ENCODE measurements at places on chromosomes 3 and 15.

DNA sequence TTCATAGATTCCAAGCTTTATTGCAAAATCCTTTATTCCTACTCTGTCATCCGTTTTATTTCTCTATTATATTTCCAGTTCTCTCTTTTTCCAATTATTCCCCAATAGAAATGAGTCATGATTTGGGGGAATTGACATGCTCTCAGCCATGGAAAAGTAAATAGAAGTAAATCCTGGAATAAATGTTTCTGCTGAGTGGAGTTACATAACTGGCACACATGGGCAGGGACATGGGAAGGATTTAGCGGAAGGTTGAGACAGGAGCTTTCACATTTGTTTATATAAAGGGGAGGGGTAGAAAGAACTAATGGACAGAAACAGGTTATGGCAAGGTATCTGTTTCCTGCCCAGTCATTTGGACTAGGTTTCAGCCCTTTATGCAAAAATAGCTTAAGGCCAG is 221.6 kb downstream of the PLOD2 start:
- no peak for DNase-seq

GRCh38 chr15:67366904-67367303 is 112.3 kb downstream of the IQCH start:
- no peak for DNase-seq

DNA sequence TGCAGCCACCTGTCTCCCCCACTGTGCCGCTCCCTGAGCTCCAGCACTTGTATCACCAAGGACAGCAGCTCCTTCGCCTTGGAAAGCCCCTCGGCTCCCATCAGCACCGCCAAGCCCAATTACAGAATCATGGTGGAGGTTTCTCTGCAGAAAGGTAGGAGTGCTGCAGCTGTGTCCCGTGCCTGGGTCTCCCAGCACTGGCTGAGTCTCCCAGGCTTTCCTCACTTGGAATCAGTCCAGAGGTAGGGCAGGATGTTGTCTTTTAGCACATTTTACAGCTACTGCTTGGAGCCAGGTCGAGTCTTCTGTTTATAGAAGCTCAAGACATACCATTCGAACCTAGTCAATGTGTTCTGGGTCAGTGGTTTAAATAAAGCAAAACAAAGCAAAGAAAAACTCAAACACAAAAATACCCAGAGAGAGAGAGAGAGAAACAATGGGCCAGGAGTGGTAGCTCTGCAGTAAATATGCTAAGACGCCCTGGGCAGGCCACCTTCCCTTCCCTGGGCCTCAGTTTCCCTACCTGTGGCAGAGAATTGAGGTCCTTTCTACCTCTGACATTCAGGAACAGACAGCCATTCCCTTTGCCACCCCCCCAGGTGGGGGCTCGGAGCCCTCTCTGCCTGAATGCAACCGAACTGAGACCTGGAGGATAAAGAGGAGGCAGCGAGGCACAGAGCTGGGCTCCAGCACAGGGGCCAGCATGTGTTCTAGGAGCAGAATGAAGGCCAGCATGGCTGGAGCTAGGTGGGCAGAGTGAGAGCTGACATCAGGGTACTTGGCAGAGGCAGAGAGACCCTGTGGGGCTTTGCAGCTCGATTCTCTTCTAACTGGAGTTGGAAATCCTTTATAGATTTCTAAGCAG is 44.1 kb downstream of the STARD5 start:
- DNase-seq, result peak; percentile 68

DNA sequence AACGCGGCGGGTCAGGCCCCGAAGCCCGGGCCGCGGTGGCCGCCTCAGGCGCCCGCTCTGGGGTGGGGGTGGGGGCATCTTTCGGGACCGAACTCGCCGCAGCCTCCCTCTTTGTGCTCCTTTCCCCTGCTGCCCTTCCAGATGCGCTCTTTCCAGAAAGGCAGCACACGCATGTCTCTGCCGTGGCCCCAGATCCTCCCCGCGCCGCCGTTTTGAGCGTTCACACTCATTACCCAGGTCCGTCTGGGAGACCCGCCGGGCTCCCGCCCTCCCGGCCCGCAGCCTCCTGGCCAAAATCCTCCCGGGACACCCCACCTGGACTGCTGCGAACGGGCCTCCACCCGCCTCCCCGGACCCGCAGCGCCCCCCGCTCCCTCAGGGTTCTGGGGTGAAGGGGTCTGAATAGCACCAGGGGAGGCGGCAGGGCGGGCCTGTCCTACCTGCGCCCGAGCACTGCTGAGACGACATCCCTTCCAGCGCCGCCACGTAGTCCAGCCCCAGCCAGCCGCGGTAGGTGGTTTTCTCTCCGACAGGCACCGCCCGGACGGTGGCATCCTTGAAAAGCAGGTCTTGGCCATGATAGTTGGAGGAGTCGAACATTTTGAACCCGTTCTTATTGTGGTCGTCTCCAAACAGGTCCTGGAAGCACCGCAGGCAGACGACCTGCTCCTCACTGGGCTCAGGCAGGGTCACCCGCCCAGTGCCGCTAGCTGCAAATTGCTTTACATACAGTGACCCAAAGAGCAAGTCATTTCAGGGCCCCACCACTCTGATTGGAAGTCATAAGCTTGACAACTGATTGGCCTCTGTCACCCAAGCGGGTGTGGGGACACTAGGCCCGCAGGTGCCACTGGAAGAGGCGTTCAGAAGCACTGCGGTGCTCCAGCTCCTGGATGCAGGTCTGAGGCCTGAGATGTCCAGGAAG is 25.9 kb downstream of the MELTF start:
- DNase-seq, result no peak

GRCh38 chr15:70801109-70801508 is 37.8 kb upstream of the UACA start:
- DNase-seq, result no peak

DNA sequence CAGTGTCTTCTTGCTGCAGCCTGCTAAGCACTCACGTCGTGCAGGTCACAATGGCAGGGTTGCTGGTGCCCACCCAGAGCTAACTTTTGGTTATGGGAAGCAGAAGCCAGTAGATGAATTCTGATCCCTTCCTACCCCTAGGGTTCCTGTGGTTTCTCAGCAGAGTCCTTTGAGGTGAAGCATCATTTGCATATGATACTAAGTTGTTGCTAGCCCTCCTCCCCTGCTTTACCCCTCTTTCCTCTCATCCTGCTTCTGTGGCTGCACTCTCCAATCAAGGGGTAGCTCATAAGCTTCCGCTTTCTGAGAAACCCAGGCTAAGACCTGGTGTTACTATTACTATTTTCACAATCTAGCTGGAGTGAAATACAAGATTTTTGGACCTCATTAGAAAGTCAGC is 22.1 kb upstream of the HEG1 start:
- DNase-seq, result no peak

DNA sequence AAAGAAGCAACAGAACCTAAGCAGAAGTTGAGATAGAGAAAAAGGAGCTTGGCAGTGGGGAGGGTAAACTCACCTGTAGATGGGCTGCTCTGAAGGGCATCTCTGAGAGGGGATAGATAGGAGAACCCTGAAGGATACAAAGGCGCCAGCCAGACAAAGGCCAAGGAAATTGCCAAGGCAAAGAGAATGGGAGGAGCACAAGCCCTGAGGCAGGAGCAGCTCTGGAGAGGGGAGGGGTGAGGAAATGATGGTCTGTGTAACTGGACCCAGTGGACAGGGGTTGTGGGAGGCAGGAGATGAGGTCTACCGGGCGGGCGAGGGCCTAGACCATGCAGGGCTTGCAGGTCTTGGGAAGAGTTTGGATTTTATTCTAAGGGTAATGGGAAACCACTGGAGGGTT is 2.3 kb upstream of the PDIA5 start:
- DNase-seq, result no peak

DNA sequence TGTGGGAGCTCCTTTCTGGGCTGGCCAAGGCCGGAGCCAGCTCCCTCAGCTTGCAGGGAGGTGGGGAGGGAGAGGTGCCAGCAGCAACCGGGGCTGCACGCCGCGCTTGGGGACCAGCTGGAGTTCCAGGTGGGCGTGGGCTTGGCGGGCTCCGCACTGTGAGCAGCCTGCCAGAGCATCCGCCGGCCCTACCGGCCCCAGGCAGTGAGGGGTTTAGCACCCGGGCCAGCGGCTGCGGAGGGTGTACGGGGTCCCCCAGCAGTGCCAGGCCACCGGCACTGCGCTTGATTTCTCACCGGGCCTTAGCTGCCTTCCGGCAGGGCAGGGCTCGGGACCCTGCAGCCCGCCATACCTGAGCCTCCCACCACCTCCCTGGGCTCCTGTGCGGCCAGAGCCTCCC is 651.0 kb upstream of the ARPP21 start:
- no peak for DNase-seq

- DNase-seq, result no peak
These were observed 6.2 kb upstream of the EHD4 start for GRCh38 chr15:41978534-41978933.
